ENCODE measurements at places on chromosomes 4 and X.

DNA sequence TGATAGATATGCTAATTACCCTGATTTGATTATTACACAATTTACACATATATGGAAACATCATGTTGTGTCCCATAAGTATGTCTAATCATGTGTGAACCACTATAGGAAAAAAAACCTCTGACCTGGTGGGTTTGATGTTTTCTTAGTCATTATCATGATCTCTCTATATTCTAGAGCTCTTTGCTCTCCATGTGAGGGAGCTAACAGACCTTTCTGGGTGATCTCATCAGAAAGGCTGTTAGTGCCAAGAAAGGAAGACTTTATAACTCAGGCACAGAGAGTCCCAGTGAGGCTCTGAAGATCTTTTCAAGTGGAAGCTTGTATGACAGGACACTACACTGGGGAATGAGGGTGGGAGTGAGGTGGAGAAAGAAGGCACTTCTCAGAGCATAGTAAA lies 527.7 kb upstream of the MAGEB2 start:
- DNase-seq, result peak; percentile 64

DNA sequence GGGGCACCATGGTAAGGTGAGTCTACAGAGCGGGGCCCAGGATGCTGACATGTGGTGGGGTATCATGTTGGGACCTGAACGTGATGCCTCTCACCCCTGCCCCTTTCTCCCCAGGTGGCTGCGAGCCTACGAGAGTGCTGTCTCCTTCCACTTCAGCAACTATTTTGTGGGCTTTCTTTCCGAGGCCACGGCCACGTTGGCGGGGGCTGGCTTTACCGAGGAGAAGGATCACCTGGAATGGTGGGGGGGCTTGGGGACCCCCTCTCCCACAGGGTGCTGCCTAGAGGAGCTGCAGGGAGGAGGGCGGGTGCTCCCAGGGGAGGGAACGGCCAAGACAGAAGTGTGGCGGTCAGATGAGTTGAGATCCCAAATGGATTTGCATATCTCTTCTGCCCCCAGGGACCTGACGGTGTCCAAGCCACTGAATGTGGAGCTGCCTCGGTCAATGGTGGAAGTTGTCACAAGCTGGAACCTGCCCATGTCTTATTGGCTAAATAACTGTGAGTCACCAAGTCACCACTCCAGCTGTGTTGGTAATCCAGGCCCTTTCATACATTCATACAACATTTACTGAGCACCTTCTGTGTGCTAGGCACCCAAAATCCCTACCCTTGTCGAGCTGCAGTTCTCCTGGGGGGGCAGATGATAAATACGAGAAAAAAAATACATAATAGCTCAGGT lies 5.5 kb downstream of the PORCN start:
- DNase-seq, result no peak

DNA sequence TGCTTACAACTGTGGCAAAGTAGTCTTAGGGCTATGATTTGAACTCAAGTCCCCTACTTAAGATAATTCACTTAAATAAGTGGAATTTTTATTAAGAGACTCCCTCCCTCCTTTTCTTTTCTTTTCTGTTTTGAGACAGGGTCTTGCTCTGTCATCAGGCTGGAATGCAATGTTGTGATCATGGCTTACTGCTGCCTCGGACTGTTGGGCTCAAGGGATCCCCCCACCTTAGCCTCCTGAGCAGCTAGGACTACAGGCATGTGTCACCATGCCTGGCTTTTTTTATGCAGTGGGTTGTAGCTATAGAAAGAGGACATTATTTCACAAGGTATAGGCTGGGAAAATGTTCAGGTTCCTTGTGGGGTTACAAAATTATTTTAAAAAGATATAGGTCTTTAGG lies 19.2 kb downstream of the DIAPH2 start:
- DNase-seq, result no peak

DNA sequence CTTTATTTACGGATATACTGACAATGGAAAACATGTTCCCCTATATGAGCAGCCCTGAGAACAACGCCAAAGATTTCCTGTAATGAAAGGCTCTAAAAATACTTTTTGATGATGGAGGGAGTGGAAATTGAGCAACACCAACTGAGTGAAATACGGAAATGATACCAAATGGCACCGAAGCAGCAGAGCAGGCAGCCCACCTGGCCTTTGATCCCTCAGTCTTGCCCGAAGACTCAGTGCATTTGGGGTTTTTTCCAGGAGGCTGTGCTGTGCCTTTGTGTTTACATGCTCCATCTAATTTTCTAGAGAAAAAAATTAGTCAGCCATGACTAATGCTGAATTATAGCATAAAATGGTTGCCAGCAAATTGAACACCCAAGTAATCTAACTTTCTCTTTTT lies 169.9 kb upstream of the RBPJ start:
- DNase-seq, result peak; percentile 72

- no peak for DNase-seq
These were observed 5.3 kb downstream of the IDS start for GRCh38 chrX:149499766-149500165.

- peak; percentile 93 for DNase-seq
These were observed 51.8 kb upstream of the TRAM1L1 start for GRCh38 chr4:117137145-117137544.

- no peak for DNase-seq
These were observed 87.7 kb downstream of the GPC3 start for GRCh38 chrX:133897593-133898163.

DNA sequence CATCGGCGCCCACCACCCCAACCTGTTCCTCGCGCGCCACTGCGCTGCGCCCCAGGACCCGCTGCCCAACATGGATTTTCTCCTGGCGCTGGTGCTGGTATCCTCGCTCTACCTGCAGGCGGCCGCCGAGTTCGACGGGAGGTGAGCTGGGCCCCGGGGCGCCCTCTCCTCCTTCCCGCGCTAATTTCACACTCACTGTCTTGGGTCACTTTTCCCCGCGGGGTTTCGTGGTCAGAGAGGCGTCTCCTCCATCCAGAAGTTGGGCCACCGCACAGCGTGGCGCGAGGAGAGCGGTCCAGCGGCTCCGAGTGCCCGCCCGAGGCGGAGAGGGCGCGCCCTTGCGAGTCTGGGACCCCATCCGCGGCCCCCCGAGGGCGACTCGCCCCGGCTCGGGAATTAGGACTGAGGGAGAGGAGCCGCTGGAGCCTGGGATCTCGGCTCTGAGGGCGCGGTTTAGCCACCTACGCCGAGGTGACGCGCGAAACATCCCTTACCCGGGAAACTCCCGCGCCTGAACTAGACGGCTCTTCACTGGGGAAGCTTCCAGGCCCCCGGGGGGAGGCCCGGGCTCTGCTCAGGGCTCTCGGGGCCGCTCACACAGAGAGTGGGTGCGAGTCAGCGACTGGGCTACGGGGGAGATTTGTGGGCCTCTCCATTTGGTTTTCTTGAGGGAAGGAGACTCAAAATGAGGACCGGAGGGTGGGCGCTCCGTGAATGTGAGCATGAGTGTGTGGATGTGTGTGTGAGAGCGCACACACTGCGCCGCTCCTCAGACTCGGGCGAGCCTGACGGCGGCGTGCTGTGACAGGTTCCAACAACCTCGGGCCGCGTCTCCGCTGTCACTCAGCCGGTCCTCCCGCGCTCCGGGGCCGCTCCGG lies 551 bp downstream of the NPNT start:
- DNase-seq, result no peak

DNA sequence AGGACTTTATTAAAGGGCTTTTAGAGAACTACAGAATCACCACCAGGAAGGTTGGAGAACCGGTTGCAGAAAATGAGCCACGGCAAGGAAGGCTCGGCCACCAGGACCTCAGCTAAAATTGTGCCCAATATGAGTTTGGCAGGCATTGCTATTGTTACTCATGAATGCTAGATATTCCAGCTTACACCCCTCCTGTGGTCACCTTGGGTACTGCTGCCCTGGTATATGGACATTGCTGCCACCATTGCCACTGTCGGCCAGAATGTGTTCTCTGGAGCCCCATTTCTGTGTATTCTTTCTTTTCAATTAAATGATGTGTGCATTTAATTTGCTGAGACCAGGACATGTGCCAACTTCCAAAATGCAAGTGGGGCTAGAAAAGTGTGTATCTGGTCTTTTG lies 626.7 kb upstream of the BOD1L1 start:
- no peak for DNase-seq

- DNase-seq, result no peak
These were observed 16.5 kb downstream of the CYBB start for GRCh38 chrX:37796310-37796709.

DNA sequence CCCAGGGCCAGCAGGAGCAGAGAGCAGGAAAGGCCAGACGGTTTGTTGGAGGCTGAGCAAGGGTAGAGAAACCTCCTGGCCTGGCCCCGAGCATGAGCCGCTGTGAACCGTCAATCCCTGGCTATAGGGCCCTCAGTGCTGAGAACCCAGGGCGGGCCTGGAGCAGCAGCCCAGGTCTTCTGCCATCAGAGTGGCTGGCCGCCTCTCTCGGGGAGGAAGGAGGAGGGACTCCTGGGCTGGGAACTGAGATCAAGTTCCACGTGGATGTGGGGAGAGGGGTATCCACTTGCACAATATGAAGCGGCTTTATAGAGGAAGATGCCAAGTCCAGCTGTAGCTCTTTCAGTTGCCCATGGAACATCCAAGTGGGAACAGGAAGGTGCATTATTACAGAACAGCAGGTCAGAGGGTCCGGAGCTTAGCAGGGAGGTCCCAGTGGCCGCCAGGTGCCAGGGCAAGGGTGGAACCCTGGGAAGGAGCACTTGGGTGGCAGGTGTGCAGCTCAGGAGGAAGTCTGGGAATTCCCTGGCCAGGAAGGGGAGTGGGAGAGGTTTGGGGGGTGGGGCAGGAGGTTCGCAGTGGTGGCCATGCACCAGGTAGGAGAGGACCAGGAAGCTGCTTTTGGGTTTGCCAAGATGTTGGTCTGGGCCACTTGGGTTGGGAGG lies 31.7 kb upstream of the CRMP1 start:
- no peak for DNase-seq

DNA sequence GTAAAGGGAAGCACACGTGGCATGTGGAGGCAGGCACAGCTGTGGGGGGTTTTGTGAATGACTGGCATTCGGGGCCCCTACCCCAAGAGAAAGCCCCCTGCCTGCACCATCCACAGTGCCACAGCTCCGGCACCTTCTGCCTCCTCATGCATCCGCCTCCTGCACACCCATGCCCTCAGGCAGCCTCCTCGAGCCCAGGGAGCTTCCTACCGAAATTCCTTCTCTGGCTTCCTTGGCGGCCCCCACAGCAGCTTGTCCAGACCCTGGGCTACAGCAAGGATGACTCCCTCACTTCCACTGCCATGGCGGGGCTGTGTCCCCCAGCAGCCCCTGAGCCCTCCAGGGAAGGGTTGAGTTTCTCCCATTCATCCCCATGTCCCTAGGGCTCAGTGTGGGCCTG lies 99.9 kb downstream of the WFS1 start:
- no peak for DNase-seq

- DNase-seq, result peak; percentile 89
These were observed at the start of gene CXCL8 for GRCh38 chr4:73740353-73740778. CXCL8 (plus strand) TSS chr4:73740569; CDS start chr4:73740659, 90 bp downstream.

DNA sequence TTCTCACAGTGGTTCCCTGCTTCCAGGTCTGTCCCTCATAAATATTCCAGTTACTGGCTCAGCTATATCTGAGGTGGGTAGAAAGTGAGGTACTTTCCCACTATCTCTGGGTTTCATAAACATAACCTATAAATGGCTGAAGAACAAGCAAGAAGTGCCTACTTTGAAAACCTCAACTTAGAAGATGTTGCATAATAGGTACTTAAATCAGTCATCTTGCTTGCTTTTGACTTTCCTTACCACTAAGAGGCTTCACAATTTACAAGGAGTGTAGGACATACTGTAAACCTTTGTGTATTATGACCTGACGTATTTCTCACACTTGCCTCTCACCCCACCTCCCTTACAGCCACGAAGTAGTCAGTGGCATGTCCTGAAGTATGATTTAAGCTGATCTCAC lies 145.9 kb downstream of the PCDH19 start:
- DNase-seq, result no peak

- DNase-seq, result no peak
These were observed 14.5 kb upstream of the KDM5C start for GRCh38 chrX:53239474-53239873.

DNA sequence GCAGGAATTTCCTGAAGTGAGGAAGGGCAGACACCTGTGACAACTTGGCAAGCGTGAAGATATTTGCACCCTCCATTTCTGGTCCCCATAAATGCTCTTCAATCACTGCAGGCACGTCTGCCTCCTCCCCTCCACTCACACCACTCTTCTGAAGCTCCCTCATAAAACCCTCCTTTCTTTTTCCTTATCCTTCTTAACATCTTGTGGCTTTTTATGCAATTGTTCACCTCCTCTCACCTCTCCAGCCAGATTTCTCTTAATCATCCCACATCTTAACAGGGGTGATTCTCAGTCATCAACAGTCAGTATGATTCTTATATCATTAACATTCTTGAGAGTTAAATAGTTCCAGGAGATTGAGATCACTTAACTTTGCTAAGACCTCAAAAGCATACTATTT lies 277.4 kb downstream of the SPRY1 start:
- no peak for DNase-seq

Measured in LHCN-M2 (cell line).